ENCODE measurements at places on chromosomes 1 and 21.

GRCh38 chr1:230970432-230970831 is 8.2 kb downstream of the TTC13 start:
- no peak for DNase-seq

DNA sequence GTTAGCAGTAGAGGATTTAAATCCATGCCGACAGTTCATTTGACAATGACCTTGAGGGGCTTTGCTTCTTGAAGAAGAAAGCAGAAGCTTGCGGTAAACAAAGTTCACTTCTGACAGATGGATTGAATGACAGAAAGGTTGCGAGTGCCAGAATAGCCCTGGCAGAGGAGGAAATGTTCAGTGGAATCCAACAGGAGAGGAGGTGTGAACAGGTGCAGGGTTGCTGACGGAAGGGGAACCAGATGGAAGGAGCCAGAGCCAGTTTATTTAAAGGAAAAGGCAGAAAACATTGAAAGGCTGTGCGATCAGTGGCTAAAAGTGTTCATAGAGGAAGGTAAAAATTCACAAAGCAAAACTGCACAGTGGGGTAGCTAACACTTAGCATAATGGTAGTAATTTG is 141.0 kb downstream of the SDCCAG8 start:
- DNase-seq, result no peak

- no peak for DNase-seq
Observed at GRCh38 chr1:214830941-214831340, 227.9 kb downstream of the CENPF start.

DNA sequence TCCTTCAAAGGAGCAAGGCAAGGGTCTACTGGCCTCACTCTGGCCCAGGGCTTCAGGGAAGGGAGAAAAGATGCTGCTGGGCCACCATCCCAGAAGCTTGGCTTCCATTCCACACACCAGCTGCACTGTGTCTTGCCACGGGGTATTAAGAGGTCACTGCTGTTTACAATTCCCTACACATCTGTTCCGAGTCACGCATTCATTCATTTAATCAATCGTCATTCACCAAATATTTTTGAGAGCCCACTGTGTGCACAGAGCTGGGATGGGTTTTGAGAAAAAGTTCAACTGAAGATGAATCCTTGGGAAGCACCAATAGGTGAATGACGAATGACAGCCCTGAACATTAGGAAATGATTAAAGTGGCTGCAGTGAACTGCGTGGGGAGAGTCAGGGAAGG is 101.7 kb downstream of the NAV1 start:
- peak; percentile 91 for DNase-seq

- peak; percentile 61 for DNase-seq
Observed at GRCh38 chr1:47751996-47752451, 245.2 kb downstream of the TRABD2B start.

- no peak for DNase-seq
Observed at GRCh38 chr1:53332833-53333232, 5.0 kb upstream of the LRP8 start.

- no peak for DNase-seq
Observed at GRCh38 chr1:224505454-224506093, 71.0 kb upstream of the WDR26 start.
